ENCODE measurements at places on chromosomes 7 and 10.

DNA sequence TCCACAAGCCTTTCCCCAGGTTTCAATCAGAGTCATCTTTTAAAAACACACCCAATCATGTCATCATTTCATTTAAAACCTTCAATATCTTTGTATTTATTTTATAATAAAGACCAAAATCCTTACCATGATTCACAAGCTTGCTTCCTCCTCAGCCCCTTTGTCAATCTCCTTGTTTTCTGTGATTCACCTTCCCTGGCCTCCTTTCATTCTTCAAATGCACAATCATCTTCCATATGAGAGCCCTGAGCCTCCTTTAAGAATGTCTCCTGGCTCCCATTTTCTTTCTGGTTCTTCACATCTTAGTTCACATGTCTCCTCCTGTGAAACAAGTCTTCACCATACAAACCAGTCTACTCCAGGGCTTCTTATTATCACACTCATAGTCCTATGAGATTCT is 904.0 kb downstream of the SORCS3 start:
- DNase-seq, result no peak

DNA sequence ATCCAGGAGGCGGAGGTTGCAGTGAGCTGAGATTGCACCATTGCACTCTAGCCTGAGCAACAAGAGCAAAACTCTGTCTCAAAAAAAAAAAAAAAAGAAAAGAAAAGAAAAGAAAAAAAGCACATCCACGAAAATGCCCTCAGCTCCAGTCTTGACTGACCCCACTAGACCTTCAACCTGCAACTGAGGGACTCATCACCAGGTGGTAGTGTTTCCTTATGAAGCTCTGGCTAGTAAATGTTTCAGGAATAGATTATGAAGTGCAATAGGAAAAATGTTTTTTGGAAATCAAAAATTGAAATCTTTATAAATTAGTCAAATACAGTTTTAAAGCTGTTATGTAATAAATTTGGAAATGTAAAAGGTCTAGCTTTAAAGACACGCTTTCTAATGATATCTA is 22.4 kb downstream of the TLL2 start:
- no peak for DNase-seq

- no peak for DNase-seq
Observed at GRCh38 chr10:78269060-78269459, 235.4 kb downstream of the RPS24 start.

DNA sequence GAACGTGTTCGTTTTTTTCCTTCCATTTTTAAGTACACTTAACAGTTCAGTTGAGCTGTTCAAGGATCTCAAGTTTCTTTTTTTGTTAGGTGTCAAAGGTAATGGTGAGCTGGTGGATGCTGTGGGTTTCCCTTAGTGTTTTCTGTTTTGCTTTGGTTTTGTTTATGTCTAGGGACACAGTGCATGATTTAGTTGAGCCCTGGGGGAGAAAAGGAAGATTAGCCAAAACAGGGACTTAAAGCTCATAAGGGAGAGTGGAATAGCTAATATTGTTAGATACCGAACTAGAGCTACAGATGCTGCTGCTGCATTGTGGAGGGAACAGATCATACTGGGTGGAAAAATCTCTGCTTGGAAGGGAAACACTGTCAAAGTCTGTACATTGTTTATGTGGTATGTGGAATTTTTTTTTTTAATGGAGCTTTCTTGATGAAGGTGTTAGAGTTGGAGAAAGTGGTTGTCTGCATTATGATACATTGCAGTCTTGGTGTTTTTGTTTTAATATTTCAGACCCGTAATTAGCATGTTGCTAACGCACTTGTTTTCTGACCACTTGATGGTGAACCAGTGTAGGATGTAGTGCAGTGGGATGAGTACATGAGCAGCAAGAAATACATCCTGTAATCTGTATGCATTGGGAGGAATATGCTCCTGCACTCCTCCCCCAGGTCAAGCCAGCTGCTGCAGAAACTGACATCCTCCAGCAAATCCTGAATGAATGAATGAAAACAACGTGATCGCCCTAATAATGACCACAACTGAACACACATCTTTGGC is 2.1 kb downstream of the GLCCI1 start:
- no peak for DNase-seq

GRCh38 chr7:108818742-108819141 is 249.1 kb downstream of the DNAJB9 start:
- DNase-seq, result no peak

GRCh38 chr10:3516234-3516922 is 268.6 kb downstream of the KLF6 start:
- DNase-seq, result no peak

GRCh38 chr7:50369143-50370026 is 64.9 kb downstream of the IKZF1 start:
- no peak for DNase-seq

GRCh38 chr7:141975806-141976523 is 2.4 kb upstream of the TAS2R38 start:
- peak; percentile 67 for DNase-seq

DNA sequence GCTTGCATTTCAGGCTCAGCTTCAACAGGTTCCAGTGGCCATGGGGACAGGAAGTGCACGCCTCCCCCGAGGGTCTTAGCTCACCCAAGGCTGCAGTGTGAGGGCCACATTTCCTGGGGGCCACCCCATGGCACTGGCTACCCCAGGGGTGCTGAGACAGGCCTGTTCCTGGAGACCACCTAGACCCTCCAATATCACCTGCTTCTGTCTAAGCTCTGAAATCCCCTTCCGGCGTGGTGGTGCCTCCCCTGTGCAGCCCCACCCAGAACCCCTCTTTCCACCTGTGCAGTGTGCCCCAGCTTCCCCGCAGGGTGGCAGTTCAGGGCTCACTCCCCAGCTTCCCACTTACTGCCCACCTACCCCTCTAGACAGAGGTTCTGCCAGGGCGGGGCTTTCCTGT is 83.1 kb downstream of the ADARB2 start:
- DNase-seq, result no peak

DNA sequence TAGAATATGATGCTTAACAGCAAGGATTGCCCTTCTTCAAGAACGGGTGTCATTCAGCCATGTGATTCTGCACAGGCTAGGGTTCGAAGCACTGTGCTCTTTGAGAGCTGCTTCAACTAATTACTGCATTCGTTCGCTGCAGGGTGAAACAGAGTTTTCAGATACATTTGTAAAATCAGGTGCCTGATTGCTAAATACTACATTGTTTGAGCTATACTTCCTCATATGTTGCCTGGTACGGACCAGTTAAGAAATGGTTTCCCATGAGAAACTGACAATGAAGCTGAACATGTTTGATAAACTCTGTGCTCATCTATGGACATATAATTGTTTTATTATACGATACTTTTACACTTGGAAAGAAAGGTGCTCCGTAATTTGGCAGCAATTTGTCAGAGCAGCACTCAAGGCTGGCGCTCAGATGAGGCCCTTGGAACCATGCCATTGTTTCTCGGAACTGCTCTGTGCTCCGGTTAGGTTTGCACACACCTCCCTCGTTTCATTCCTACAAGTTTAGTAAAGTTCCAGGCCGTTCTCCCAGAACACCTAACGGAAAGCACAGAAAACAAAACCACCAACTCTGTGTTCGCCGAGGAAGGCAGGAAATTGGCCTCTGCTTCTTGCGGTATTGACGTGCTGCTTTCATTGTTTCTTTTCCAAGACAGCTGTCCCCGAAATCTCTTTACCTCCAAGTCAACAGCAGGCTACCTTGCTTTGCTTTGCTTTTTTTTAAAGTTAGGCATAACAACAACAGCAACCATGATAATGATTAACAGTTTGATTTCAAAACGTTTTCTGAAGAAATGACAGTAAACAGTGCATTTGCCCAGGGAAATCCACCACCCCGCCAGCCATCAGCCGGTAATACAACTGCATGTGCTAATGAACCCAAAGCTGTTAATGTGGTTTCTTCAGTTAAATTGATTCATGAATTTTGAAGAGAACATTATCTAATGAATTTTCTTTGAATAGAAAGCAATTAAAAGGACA is 206.9 kb downstream of the EBF3 start:
- no peak for DNase-seq

GRCh38 chr10:36515319-36515718 is 610.1 kb upstream of the ANKRD30A start:
- no peak for DNase-seq

DNA sequence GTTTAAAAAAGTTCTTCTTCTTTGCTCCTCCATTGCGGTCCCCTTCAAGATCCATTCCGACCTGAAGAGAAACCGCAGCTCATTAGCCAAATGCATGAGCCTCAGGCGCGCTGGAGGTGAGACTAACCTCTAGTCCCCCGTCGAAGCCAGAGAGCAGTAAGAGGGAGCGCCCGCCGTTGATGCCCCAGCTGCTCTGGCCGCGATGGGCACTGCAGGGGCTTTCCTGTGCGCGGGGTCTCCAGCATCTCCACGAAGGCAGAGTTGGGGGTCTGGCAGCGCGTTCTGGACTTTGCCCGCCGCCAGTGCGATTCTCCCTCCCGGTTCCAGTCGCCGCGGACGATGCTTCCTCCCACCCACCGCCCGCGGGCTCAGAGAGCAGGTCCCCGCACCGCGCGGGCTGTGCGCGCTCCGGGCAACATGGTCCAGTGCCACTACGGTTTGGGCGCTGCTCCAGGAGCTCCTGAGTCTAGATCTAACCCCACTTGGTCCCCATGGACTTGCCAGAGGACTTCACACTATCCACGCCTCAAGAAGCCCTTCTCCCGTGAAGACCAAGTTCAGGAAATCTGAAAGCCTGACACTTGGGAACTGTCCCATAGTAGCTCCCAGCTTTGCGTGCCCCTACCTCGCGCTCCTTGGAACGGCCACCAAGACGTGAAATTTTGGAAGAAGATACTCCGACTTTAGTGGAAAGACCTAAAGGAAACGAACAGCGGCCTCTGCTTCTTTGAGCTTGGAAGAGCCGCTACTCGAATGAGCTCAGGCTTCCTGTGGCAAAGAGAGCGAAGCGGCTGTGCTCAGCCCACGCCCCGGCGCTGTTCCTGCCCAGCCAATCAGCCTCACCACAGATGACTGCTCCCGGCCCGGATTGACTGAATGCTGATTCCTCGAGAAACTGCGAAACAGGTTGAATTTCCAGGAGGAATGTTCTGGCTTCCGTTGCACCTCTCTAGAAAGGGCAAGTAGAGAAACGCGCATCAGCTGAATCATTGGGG is at the start of gene ABCB1:
ABCB1 (minus strand) TSS at position 755 of the 995 bp plus-strand sequence; CDS start at position 55, 700 bp downstream.
- DNase-seq, result peak; percentile 43

DNA sequence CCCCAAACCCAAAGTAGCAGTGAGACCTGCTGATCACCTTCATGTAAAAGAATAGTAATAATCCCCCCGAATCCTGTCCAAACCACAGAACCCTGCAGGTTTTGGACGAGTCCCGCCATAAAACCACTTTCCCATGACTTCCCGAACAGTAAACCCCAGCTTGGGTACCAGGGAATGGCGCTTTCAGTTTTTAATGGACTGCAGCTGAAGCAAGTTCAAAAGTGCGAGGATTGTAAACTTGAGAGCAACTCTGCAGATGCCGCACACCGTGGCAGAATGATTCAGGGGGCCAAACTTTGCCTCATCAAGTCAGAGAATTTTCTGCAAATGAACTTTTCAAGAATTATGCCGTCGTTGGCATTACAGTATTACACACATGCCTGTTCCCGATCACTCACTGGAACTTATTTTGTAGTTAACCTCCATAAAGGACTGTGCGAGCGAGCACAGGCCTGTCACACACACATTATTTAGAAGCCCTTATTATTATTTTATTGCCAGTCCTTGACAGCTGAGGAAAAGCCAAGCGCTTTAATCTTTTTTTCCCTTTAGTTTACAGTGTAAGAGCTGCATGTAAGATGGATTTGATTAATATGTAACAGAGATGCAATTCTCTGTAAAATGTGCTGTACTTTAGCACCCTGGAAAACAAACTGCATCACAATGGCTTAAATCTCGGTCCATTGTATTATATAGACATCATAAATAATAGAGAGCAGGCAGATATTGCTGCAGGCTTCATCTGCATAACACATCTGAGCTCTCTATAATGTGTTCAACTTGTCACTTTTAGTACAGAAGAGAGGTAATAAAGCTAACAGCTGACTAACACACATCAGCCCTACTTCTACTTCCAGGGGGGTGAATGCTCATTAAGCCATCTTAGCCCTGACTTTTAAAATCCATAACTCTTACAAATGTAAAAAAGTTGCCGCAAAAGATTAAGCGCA is 493.5 kb upstream of the GALNT17 start:
- no peak for DNase-seq

- no peak for DNase-seq
Observed at GRCh38 chr7:92765725-92766124, 70.6 kb downstream of the CDK6 start.

DNA sequence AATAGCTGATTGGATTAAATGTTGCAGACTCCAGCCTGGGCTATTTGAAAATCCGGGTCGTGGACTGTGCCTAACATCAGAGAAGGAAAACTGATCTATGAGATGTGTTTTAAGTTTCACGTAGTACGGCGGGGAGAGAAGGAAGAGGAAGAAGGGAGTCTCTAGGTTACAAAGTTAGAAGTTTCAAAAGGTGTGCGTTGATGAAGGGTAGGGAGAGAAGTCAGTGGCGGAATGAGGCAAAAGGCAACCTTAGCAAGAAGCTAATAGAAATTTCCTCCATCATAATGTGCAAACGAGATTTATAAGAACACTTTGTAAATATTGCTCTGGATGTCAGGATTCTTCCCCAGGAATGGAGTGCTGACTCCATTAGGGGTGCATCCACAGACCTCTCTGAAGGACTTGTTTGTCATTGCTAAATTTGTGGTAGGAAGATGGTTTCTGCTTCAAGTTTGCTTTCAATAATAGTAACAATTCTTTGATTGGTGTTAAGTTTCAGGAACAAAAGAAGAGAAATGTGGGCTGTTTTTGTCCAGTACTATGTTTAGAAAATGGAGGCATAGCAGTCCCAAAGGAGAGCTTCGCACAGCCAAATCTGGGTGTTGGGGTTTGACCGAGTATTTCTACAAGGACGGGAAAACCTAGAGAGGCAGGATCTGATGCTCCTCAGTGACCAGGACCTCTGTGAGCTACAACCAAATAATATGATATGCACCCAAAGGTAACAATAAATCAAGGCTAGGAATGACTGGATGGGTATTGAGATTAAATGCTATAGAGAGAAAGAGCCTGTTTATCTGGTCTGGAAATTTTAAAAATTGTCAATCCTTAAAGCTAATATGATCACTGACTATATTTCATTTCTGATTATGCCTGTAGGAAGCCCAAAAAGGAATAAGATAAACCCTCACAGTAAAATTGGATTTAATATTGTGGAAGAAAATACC is 8.2 kb downstream of the TWIST1 start:
- DNase-seq, result no peak

DNA sequence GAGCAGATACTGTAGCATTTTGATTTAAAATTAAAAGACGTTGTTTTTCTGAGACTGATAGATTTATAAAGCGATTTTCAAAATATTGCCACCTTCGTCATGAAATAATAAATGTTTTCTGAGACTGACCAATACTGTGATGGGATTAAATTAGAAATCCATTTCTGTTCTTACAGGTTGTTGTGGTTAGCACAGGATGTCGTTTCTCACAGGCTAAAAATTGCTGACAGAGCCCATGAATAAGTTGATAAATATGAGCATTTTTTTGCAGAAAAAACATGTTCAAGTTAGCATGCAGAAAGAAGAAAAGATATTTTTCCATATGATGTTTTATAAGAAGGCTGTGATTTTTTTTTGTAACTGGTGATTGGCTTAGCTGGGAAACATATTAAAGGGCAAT is 66.8 kb downstream of the POU6F2 start:
- no peak for DNase-seq
